ENCODE measurements at places on chromosomes 11 and 22. TPM values are rescaled to one million over a fixed set of nuclear protein-coding genes. Genes with fewer than 3 reads are reported as not detected.

The RBMXL2 gene
- not detected for total RNA-seq

The PIK3IP1 gene
- total RNA-seq: 37.4 TPM

The TMEM109 gene
- 23.8 TPM for total RNA-seq

The PGA3 gene
- total RNA-seq: 1.6 TPM

The CD3E gene
- total RNA-seq: not detected

The C11orf52 gene
- not detected for total RNA-seq

The MN1 gene
- total RNA-seq: 4.6 TPM
